ENCODE measurements at places on chromosomes 2 and 18.
A peak's percentile ranks its signal among the peaks of the same experiment; 100 is the strongest.

GRCh38 chr2:180322781-180323180 is 315.7 kb upstream of the CWC22 start:
- DNase-seq = peak; percentile 18

DNA sequence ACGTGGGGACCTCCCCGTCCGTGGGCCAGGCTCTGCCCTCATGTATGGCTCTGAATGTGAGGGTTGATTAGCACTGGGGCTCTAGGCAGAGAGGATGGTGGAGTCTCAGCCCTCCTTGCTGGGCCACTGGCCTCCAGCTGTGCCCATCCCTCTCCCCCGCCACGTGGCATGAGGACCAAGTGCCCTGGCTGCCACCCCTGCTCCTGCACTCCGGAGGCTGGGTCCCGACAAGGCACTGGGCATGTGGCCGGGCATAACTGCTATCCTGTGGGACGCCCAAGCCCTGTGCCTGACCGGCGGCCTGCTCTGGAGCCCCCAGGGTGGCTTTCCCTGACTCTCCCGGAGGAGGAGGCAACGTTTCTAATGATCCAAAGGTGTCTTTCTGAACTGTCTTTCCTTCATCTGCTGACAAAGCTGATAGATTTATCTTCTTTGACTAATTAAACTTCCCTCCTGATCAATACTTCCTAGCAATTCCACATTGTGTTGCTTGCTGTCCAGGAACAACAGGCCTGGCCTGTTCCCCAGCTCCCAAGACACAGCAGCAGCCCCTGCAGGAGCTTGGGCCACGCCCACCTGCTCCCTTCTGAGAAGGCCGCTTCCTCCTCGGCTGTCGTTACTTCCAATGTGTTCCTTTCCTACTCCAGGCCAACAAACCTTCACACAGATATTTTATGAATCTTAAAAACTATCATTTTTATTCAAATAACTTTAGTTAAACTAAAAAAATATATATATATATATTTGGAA is 132.0 kb downstream of the SNTG2 start:
- DNase-seq = no peak

GRCh38 chr2:223923976-223924375 is 21.2 kb downstream of the WDFY1 start:
- DNase-seq = no peak

DNA sequence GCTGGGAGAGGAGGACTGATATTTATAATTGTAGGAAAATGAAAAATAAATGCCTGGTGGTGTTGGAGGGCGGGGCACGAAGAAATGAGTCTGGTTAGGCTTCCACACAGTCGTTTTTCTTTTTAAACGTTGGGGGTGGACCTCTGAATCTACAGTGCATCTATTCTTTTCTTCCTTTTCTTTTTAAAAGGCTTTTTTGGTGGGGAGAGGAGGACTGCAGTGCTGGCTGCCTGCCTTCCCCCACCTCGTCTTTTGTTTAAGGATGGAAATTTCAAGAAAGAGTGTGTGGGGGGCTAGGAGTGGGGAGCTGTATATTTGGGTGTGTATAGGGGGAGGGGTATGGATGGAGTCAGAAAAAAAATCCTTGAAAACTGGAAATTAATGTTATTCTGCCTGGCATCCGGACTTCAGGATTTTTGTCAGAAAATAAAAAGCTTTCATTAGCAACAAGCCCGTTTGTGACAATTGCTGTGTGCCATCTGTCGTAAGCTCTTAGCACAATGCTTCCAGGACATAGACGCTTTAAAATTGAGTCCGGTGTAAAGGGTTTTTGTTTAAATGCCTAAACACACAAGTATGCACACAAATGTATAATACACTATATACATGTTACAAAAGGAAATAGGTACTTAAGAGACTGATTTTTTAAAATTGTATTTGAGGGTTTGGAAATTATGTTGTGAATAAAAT is 1.1 kb downstream of the MAP2 start:
- DNase-seq = no peak

DNA sequence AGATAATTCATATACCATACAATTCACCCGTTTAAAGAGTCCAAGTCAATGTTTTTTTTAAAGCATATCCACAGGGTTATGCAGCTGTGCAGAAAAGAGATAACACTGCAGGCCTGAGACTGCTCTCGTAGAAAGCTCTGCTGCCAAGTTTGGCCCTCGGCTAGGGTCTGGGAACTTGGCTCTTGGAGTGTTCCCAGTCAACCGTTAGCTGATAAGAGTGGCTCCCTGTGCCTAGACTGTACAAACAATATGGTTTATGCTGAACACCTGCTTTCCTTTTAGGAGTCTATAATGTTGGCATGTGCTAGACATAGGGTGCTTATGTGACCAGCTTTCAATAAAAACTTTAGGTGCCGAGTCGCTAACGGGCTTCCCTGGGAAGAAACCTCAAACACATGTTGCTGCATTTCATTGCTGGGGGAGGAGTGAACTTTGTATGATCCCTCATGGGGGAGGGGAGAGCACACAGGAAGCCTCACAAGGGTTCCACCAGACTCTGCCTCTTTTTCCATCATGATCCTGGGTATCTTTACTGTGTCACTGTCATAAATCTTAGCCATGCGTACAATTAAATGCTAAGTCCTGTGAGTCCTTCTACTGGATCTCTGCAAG is 34.7 kb downstream of the RFX8 start:
- no peak for DNase-seq

GRCh38 chr2:105781274-105781978 is 36.7 kb downstream of the NCK2 start:
- no peak for DNase-seq

- DNase-seq = peak; percentile 26
Measured at GRCh38 chr2:200658278-200658864, 72.6 kb downstream of the AOX1 start.

DNA sequence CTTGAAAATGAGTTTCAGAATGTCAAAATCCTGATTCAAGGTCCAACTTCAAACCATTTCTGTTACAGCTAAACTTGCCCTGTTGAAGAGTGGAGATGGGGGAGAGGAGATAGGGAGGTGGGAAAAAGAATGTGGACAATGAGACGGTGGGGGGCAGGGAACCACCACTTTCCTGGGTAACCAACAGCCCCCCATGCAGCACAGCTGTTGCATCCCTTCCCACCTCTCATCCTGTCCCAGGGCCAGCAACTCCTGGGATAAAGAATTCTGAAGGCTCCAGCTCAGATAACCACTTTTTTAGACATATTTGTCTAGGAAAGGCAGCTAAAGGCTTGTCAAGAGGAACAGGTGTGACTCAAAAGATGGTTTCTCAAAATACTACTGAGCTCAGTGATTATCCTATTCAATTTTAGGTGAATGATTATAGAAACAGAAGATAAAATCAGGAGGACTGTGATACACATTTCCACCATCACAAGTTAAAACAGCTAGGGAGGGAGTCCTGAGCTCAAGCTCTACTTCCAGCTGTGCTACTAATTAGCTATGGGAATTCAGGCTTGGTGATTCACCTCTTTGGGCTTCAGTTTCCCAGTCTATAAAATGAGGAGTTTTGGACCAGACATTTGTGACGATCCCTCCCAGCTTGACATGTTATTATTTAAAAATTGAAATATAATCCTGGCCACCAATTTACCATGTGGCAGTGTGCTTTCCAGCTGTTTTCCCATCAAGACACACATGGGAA is 36.3 kb downstream of the HDHD2 start:
- DNase-seq = peak; percentile 40

DNA sequence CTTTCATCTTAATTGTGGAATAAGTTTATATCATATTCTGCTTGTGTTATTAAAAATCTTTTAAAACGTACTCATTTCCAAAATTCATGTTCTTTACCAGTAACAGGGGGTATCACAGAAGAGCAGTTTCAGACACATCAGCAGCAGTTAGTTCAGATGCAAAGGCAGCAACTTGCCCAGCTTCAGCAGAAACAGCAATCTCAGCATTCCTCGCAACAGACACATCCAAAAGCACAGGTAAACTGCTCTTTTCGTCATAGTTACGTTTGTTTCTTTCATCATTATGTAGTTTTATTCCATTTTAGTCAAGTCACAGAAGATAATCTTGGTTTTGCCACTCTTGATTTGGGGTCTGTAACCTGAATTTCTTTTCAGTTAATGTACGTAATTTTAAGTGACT is 93.5 kb upstream of the KIF5C start:
- no peak for DNase-seq

DNA sequence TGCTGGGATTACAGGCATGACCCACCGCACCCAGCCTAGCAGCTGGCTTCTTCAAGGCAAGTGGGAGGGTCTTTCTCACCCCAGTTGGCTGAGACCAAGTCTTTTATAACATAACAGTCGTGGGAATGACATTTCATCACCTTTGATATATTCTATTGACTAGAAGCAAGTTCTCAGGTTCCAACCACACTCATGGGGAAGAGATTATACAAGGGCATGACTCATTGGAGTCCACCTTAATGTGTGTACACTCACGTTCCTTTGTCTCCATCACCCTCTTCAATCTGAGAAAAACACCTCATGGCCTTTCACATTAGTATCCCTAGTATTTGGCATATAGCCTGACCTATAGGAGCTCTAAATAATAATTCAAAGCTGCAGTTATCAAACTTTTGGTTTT is 2.8 kb upstream of the BBS5 start:
- no peak for DNase-seq

GRCh38 chr2:130754811-130755210 is 529 bp upstream of the AMER3 start:
- no peak for DNase-seq

GRCh38 chr2:162022290-162022945 is 51.6 kb downstream of the DPP4 start:
- DNase-seq = peak; percentile 63

DNA sequence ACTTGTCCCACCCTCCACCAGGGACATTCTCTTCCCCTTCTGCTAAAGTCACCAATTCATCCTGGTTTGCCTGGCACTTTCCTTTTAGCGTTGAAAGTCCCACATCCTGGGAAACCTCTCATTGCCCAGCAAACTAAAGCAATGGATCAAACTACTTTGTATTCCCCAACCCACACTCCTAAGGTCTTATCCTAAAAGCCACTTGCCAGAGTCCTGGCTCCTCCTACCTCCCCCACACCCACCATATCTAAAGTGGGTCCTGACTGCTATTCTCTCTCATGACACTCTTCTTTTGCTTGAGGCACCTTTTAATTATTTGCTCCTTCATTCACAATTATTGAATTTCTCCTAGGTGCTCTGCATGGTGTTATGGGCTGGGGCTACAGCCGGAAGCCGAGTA is 40.6 kb downstream of the GKN2 start:
- no peak for DNase-seq

DNA sequence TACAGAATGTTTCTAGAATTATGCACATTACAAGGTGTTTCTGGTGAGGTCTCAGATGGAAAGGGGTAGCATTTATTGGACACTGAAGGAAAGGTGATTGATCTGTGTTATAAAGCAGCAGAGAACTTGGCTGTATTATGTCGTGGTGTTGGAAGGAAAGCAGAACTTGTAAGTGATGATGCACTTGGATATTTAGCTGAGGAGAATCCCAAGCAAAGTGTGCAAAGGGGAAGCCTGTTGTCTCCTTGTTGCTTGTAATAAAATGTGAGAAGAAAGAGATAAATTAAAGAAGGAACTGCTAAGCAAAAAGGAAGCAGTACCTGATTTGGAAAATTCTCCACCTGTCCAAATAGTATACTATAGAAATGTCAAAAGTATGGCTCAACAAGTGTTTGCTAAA is 12.2 kb upstream of the SCYGR5 start:
- DNase-seq = no peak

GRCh38 chr2:144032566-144032965 is 487.4 kb downstream of the ZEB2 start:
- DNase-seq = no peak

GRCh38 chr2:50385349-50385748 is 646.6 kb downstream of the NRXN1 start:
- DNase-seq = peak; percentile 2

- peak; percentile 22 for DNase-seq
Measured at GRCh38 chr2:216064014-216064630, 17.5 kb downstream of the PECR start.

DNA sequence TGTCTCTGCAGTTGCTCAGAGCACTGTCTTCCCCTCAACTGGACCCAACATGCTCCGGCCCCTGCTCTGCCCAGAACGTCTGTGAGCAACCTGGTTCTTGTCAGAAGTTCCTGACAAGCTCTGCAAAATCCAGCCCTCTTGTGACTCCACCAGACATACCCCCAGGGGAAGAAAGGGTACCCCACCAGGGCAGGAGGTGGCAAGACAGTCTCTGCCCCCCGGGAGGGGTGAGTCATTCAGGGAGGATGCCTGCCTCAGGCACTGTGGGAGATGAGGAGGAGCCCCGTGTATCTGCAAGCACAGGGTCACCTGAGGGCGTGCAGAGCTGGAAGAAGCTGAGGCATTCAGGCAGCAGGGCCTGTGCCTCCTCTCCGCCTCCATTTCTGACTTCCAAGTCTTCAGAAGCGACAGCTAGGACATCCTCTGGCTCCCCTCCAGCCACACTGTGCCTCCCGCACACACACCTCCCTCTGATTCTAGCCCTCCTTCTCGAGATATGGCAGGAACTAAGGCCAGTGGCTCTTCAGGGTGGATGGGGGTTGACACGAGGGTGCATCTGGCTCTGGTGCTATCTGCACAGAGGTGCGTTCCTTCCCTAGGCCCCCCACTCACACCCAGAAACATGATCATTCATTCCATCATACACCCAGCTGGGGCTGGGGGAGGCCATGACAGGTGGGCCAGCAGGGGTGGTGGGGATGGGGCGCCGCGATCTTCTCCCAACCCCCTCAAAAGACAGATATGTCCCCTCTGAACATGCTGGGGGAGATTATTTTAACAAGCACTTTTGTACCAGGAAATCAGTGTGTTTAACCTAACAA is 222.2 kb downstream of the CYP26B1 start:
- DNase-seq = no peak

GRCh38 chr2:1842945-1843344 is 98.6 kb upstream of the PXDN start:
- no peak for DNase-seq

DNA sequence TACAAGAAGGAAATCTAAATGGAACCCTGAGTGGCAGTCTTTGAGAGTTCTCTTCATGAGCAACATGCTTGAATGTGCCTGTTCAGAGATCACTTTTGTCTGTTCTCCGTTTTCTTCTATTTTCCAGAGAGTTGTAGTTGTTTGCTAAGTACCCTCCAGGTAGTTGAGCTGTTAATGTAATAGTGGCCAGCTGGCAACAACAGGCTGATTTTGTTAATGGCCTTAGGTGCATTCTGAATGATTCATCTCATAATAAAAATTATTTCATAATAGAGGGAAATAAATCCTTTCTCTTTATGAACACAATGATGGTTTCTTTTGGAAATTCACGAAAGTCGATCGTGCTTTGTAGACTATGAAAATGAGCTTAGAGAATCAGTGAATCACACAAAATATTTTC is 136.8 kb downstream of the LRP1B start:
- DNase-seq = no peak

- DNase-seq = no peak
Measured at GRCh38 chr2:136185981-136186776, 68.2 kb upstream of the CXCR4 start.

GRCh38 chr2:47056868-47057686 is 98.0 kb downstream of the STPG4 start:
- no peak for DNase-seq

DNA sequence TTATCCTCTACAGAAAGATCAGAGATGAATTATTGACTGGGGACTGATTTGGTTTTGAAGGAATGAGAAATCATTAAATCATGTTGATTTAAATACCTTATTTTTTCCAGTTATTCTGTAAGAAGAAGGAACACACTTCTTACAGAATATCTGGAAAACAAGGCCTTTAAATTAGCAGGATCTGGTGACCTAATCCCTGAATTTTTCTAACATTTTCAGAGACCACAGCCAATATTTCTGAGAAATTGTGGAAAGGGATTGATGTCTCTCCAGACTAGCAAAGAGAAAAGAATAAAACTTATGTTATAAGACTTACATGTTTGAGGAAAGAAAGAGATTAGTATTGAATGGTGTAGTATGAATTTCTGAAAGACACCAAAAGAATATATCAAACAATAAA is 104.0 kb downstream of the KCNE4 start:
- DNase-seq = no peak

- no peak for DNase-seq
Measured at GRCh38 chr2:67898595-67898994, 164.2 kb downstream of the C1D start.

All from myocyte (in vitro differentiated cells).